ENCODE measurements at places on chromosomes 2 and 18.
A peak's percentile ranks its signal among the peaks of the same experiment; 100 is the strongest.

GRCh38 chr2:170812710-170813600 lies 3.7 kb upstream of the GAD1 start:
- DNase-seq: peak; percentile 58

DNA sequence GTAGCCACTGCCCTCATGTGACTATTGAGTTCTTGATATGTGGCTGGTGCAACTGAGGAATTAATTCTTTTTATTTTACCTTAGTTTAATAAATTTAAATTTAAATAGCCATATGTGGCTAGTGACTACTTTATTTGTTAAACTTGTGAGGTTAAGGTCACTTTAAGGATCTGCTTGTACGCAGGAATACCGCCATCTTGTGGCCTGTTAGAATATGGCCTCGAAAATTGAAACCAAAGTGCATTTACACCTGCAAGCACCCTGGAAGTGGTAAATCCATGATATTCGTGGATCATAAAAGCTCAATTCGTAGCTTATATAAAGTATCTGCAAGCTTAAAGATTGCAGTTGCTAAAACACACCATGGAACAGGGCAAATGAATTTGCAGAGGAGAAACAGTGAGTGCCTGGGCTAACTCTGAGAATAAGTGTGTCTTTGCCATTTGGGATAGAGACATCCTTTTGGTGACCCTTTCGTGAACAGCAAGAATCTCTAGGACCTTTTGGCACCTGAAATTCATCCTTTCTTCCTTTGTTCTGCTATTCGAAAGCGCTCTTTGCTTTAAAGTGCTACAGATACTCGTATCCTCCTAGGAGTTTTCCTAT lies 59.9 kb upstream of the REG3A start:
- DNase-seq: peak; percentile 26

- no peak for DNase-seq
These were observed 29.2 kb downstream of the HS6ST1 start for GRCh38 chr2:128289439-128289838.

DNA sequence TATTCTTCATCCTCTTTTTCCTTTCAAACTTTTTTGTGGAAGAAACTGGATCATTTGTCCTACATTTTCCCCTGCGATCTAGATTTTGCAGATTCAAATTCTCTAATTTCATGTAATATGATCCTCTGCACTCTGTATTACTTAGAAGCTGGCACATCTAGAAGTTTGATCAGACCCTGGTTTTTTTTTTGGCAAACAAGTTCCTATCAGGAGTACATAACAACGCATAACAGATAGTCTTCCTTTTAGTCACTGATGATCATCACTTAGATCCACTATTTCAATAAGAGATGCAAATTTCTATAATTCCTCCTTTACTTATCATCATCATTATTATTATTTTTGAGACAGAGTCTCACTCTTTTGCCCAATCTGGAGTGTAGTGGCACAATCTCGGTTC lies 117.1 kb downstream of the CDH2 start:
- DNase-seq: no peak

DNA sequence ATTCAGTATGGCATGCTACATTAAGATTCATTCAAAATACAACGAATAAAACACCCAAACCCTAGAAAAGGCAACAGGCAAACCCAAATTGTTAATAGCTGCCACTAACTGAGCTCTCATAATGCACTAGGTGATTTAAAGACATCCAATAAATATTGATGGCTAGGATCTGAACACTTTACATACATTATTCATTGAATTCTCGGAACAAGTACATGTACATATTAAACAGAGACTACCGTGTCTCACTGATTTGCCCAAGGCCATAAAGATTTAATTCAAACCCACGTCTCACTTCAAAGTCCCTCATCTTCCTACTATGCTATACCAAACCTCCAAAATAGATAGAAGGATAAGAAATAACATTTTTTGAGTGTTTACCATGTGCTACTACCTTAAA lies 42.1 kb downstream of the THOC1 start:
- no peak for DNase-seq

GRCh38 chr2:101843048-101843447 lies 145.5 kb downstream of the MAP4K4 start:
- DNase-seq: no peak

- no peak for DNase-seq
These were observed 83.1 kb downstream of the MBD5 start for GRCh38 chr2:148103946-148104345.

GRCh38 chr2:107068069-107068916 lies 182.3 kb upstream of the ST6GAL2 start:
- no peak for DNase-seq

DNA sequence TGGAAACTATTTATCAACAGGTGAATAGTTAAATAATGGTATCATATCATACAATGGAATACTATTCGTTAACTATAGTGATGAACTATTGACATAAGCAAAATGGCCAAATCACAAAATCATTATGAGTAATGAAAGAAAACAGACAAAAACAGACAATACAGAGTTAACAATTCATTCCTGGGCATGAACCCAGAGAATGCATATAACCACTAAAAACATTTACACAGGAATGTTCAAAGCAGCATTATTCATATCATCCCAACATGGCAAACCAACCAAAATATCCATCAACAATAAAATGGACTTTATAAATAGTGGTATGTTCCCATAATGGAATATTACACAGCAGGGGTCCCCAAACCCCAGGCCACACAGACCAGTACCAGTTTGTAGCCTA lies 131.2 kb upstream of the CYP1B1 start:
- no peak for DNase-seq

DNA sequence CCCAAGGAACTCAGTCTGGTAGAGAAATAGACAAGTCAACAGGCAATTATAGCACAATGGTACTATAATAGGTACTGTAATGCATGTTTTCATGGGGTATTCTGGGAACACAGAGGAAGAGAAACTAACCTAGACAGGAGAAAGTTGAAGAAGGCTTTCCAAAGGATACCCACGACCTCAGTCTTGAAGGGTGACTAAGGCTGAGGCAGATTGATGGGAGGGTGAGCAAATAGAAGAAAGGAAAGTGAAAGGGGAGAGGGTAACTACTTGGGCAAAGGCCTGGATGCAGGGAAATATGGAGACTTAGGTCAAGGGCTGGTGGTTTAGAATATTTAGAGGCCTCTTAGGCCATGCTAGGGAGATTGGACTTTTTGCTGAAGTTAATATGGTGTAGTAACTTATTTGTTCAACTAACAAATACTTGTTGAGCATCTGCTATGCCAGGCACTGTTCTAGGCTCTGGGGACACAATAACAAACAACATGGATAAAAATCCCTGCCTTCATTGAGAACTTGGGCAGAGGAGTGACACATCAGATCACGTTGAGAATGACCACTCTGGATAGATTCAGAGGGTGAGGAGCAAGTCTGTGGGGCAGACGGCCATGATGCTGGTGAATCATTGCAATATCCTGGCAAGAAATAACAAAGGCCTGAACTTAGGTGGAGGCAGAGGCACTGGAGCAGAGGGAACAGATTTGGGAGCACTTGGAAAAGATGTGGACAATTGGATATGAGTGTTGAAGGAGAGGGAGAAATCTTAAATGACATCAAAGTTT lies 56.4 kb downstream of the PLB1 start:
- no peak for DNase-seq

GRCh38 chr18:46859855-46860254 lies 57.5 kb downstream of the PIAS2 start:
- DNase-seq: no peak

DNA sequence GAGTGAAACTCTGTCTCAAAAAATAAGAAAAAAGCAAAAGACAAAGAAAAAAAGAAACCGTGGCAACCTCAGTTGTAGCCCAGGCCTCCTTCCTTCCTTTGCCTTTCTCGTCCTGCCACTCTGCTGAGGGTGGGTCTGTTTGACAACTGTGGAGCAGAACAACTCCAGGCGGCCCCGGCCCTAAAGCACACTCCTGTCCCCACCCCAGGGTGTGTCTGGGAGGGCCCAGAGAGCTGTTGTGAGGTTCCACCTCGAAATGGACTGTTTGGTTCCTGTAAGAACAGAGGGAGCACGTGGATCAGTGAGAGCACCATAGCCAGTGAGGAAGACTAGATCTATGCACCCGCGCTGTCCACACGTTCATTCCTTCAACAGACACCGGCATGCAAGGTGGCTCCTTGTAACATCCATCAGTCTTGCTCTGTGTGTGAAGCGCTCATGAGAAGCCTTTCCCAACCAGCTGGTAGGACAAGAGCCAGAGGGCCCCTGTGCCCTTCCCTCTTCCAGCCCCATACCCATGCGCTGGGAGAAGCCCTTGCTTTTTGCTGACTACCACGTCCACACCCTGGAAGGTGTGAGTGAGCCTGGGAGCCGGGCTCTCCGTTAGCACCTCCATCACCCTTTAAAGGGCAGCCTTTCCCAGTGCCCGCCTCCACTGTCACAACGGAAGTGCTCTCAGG lies 61.6 kb downstream of the SOWAHC start:
- DNase-seq: no peak

- no peak for DNase-seq
These were observed 342.4 kb downstream of the TNS1 start for GRCh38 chr2:217660423-217660822.

DNA sequence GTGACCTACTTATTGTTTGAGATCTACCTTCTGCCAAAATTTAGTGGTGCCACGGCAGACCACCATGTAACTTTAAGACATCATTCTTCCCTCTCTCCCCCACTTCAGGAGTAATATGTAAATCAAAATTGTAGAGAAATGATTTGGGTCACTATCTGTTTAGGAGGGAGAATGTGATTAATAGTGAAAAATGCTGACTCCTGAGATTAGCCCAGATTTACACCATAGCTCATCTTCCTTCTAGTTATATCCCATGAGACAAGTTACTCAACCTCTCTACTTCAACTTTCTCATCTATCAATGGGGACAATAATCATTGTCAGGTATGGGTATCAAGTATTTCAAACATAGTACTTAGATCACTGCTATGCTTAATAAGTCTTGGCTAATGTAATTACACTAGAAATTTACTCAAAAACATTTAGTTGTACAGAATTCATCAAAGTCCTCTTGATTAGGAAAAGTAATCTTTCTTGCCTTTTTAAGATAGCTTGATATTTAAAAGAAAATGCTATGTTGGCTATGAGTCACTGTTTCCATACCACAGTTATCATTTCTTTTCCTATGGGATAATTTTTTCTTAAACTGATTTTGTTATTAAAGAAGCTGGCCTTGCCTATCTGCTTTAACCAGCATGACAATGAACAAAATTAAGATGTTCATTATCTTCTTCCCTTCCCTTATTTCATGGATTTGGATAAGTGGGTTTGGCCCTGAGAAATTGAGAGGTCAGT lies 1038.9 kb upstream of the ZEB2 start:
- no peak for DNase-seq

GRCh38 chr2:4483050-4483449 lies 779.7 kb downstream of the DCDC2C start:
- DNase-seq: no peak

Data from HuH-7 (cell line).